ENCODE measurements at places on chromosomes 1 and 21.

DNA sequence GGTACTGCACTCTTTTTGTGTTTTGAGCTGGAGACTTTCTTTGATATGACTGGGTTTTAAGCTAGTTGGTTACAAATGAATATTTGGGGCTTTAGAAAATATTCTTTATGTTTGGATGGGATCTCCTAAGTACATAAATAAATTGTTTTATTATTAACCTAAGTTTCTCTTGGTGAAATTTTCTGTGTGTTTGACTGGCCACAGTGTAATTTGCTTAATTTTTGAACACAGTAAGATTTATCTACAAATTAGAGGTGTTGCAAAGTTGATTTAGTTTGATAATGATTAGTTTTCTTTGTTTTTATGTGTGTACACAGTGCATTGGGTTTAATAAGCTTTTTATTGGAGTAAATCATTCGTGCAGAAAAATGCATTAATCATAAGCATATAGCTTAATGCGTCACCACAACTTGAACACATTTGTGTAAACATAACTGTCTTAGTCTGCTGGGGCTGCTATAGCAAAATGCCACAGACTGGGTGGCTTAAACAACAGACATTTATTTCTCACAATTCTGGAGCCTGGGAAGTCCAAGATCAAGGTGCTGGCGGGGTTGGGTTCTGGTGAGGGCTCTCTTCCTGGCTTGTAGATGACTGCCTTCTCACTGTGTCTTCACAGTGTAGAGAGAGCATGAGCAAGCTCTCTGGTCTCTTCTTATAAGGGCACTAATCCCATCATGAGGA is 17.4 kb upstream of the SLC6A9 start:
- no peak for DNase-seq

DNA sequence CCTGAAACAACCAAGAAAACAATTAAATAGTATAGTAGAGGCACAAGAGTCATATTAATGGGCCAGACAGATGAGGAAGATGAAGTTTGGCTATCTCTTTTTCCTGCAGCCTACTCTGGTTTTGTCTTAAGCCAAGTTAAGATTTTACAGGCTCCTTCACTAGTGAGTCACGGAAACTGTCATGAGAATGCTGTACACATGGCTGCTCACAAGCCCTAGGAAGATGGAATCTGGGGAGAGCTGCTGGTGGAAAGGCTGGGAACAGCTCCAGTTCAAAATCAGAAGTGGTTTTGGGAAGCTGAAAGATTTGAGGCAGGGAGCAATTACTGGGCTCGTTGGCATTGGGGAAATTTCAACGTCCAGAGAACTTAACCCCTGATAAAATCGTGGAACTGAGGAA is 46.4 kb upstream of the S1PR1 start:
- no peak for DNase-seq

GRCh38 chr1:165869343-165869742 is 41.9 kb downstream of the UCK2 start:
- DNase-seq = no peak

GRCh38 chr1:94553323-94553730 is 11.8 kb upstream of the F3 start:
- DNase-seq = no peak

DNA sequence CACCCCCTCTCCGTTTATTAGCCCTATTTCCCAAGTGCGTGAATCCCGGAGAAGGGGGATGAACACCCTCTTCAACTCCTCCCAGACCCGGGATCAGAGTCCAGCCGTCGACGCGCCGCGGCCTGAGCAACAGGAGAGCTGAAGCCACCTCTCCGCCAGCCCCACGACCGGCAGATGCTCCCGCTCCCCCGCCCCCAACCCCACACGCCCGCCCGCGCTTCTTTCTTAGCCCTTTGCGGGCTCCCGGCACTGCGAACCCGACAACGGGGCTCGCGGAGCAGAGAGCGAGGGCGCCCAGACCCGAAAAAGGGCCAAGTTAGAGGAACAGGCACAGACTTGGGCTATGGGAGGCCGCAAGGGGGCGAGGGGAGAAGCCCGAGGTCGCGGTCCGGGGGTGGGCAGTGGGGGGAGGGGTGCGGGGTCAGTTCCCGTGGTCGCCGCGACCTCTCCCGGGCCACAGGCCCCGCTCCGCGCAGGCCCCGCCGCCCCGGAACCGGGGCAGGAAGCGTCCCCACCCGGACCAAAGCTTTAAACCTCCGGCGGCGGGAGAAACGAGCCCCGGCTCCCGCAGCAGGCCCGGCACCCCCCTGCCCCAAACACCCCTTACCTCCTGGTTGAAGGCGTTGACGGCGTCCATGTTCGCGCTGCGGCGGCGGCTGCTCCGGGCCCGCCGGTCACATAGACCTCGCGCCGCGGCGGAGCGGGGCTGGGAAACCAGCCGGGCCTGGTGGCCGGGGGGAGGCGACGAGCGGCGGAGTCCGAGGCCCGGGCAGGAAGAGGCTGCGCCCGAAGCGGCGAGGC is 662 bp downstream of the SCAF4 start:
- DNase-seq = peak; percentile 41

DNA sequence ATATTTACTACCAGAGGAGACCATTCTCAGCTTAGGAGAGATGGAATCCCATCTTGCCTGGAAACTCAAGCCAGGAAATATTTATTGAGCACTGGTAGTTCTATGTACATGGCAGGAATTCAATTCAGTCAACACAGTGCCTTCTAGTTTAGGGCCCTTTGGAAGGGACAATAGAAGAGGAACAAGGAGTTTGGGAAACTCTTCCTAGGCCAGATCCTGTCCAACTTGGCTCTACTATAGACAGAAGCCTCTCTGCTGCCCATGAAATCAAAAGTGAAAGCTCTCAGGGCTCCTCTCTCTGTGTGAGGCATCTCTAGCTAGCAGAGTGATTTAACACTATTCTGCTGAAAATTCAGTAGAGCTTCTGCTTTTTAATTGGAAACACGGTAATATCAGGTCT is 244.6 kb upstream of the MAP1LC3C start:
- no peak for DNase-seq

GRCh38 chr1:209249785-209250440 is 333.6 kb upstream of the CAMK1G start:
- DNase-seq = no peak

DNA sequence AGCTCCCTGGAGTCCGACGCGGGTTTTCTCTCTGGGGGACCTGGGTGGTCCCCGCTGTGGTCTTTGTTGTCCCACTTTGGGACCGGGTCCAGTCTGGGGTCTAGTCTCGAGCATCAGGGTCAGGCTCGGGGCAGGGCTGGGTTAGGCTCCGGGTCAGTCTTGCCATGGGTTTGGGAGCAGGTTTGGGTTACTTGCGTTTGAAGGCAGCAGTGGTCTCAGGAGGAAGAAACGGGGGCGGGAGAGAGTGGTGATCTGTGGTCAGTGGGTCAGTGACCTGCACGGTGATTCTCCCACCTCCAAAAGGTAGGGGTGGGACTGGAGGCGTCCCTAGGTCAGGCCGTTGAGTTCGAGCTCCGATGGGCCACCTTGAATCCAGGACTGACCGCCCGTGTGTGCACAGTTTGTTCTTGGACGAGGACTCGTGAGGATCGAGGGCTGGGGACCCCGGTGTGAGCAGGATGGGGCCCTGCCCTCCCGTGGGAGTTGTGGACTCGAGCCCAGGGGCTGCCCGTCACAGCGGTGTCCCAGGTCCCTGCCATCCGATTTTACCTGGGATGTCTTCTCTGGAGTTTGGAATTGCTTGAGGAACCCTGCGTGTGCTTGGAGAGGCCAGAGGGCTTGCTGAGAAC is 2.3 kb downstream of the B3GALT6 start:
- no peak for DNase-seq

DNA sequence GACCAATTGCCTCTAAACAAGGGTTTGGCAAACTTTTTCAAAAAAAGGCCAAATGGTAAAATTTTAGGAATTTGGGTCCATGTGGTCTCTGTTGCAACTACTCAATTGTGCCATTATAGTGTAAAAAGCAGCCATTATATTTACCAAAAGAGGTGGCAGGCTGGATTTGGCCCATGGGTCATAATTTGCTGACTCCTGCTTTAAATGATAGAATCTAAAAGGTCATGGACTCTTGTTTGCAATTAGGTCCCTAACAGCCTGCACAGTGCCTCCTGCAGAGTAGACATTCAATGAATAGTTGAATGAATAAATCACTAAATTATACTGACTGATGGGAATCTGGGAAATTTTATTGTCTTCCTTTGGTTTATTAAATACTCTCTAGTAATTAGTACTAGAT is 6.2 kb downstream of the BECN2 start:
- DNase-seq = no peak

GRCh38 chr1:202880062-202880461 is 8.9 kb downstream of the RABIF start:
- no peak for DNase-seq

- DNase-seq = no peak
Observed at GRCh38 chr1:63277195-63278192, 44.9 kb upstream of the FOXD3 start.

GRCh38 chr1:27045973-27046558 is 33.4 kb upstream of the TENT5B start:
- DNase-seq = peak; percentile 34

DNA sequence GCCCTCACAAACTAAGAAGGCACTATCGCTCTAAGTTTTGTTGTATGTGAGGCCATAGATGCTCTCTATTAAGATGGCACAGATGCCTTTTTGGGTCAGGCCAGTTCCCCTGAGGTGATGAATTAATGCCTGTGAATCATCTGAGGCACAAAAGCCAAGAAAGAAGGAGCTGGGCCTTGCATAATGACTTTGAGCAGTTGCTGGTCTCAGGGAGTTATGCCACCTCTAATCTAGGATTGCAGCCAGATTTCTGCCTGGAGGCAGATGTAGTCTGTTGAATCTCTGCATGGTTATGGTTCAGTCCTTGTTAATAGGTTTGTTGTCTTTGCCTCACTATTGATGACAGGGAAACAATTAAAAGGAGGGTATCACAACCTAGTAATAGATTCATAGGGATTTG is 168.1 kb upstream of the CHRM3 start:
- no peak for DNase-seq

DNA sequence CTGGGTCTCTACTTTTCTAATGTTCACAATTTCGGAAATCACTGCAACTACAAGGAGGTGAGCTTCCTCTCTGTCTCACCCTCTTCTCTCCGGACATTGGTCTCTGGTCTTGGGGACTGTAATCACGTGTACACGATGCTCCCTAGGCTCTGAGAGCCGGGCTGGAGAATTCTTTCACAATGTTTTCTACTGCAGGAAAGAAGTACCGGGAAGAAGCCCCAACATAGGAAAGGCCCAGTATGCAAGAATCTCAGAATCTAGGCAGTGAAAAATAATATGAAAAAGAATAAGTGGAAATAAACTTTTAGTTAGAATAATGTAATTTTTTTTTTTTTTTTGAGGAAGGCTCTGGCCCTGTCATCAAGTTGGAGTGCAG is 13.5 kb upstream of the HJV start:
- no peak for DNase-seq

- DNase-seq = no peak
Observed at GRCh38 chr1:109768820-109769219, 5.1 kb upstream of the EPS8L3 start.

DNA sequence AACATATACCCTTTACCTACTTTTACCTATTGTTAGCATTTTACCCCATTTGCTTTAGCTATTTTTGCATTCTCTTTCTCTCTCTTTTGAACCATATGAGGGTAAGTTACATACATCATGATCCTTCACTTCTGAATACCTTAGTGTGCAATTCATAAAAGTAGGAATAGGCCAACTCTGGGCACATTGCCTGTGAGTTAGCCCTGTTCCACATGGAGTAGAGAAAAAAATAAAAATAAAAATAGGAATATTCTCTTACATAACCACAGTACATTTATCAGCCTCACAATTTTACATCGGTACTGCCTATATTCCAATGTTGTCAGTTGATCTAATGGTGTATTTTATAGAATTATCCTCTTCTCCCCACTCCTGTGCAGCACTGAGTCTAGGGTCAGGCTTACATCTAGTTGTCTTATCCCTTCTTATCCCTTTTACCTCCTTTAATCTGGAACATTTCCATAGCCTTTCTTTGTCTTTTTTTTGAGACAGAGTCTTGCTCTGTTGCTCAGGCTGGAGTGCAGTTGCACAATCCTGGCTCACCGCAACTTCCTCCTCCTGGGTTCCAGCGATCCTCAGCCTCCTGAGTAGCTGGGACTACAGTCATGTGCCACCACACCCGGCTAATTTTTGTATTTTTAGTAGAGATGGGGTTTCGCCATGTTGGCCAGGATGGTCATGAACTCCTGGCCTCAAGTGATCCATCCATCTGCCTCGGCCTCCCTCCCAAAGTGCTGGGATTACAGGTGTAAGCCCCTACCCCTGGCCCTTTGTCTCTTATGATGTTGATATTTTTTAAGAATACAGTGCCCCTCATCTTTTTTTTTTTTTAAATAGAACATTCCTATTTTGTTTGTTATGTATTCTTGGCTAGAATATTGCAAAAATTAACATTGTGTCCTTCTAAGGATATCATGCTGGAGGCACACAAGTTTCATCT is 11.1 kb upstream of the SLC30A1 start:
- no peak for DNase-seq

- DNase-seq = no peak
Observed at GRCh38 chr1:14928886-14929546, 224.5 kb upstream of the TMEM51 start.

GRCh38 chr1:96157101-96157500 is 564.5 kb upstream of the PTBP2 start:
- no peak for DNase-seq

DNA sequence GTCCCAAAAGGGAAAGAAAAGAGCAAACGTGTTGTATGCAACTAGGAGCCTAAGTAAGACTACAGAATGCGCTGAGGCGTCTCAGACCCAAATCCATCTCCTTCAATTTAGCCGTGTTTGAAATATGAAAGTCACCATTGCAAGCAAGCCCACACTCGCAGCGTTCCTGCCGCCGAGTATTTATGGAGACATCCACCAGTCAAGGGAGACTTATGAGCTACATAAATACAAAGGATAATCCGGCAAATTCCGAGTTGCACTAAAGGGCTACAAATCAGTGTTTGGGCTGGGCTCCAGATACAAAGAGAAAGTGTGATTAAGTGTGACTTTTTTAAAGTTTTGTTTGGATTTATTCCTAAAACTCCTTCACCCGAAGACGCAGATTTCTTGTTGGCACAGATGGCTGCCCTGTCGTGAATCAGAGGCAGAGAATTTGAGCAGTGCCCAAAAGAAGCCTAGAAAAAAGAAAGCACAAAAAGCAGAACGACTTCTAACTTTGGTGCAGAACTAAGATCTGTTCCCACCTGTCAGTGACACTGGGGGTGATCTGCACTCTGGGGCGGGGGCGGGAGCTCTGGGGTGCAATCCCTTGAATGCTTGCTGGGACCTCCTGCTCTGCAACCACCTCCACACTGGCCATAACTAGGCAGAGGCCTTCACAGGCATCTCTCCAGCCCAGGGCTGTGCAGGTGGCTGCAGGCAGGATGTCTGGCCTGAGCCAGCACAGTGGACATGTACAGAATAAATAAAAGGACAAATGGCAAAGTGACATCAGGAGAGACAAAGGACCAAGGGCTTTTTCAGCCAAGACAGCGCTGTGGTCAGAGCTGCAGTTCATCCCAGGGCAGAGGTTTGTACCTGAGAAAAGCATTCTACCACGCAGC is 489.7 kb downstream of the NPHP4 start:
- DNase-seq = no peak

GRCh38 chr1:76546354-76546933 is 320.8 kb upstream of the ST6GALNAC5 start:
- DNase-seq = no peak

DNA sequence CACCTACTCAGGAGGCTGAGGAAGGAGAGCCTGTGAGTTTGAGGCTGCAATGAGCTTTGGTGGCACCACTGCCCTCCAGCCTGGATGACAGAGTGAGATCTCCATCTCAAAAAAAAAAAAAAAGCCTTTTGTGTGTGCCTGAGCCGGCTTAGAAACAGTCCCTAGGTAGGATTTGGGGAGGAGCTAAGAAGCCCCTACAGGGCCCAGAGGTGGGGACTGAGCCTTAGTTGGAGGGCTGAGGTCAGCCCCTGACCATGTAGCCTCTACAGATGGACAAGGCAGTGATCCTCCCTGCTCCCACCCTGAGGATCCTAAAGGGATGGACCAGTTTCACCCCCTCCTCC is 2.5 kb downstream of the ADAMTSL4 start:
- no peak for DNase-seq
